ENCODE measurements at places on chromosomes 3 and 15.

GRCh38 chr3:61601831-61602230 is 40.5 kb downstream of the PTPRG start:
- DNase-seq, result no peak

DNA sequence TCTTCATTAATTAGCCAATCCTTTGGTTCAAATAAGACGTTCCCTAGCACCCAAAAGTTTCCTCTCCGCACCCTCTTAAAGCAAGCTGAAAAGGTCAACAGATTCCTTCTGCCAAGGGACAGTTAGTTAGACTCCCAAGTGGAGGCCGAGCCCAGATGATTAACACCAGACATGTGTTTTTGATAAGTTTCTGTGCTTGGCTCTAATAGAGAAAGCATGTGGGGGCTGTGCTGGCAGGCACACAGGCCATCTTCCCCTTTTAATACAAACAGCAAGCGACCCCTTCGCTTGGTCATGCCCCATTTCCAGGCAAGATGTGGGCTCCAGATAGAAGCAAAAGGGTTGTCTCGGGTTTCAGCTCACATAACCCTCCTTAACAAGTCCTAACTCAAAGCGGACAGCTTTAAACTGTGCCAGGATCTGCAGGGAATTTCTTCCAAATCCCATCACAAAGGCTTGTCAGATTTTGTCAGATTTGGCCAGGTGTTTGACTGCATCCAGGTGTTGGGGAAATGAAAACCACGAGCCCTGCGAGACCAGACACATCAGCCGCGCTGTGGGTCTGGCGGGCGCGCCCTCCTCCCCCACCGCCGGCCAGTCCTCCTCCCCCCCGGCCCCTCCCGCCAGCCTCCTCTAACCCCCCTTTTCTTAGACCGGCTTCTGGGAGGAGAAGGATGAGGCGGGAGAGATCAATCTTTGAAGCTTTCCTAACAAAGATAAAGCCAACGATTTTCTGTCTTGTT is 3.3 kb downstream of the HES1 start:
- no peak for DNase-seq

DNA sequence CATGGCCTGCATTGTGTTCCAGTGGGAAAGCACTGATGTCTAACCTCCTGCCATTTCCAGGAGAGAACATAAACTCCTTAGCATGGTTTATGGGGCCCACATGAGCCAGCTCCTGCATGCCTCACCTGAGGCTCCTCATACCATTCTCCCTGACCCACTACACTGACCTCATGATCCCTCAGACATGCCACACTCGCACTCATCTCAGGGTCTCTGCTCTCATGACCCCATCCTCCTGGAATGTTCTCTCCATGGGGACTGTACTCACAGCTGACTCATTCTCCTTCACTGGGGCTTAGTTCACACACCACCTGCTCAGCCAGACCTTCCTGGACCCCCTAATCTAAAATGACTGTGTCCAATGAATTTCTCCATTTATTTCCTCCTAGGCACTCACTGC is 4.0 kb upstream of the LMCD1 start:
- DNase-seq, result no peak

- DNase-seq, result no peak
These were observed 63.9 kb downstream of the PGPEP1L start for GRCh38 chr15:98943601-98944151.

Data from activated naive CD4-positive, alpha-beta T cell treated with anti-CD3 and anti-CD28 coated beads, Interleukin-2, amount 50 U/mL, for 72 hours (primary cell).